Skin of body (tissue), 3 donors: ENCODE measurements at places on chromosomes 11 and 22. TPM values are rescaled to one million over a fixed set of nuclear protein-coding genes. Genes with fewer than 3 reads are reported as not detected.

DNA sequence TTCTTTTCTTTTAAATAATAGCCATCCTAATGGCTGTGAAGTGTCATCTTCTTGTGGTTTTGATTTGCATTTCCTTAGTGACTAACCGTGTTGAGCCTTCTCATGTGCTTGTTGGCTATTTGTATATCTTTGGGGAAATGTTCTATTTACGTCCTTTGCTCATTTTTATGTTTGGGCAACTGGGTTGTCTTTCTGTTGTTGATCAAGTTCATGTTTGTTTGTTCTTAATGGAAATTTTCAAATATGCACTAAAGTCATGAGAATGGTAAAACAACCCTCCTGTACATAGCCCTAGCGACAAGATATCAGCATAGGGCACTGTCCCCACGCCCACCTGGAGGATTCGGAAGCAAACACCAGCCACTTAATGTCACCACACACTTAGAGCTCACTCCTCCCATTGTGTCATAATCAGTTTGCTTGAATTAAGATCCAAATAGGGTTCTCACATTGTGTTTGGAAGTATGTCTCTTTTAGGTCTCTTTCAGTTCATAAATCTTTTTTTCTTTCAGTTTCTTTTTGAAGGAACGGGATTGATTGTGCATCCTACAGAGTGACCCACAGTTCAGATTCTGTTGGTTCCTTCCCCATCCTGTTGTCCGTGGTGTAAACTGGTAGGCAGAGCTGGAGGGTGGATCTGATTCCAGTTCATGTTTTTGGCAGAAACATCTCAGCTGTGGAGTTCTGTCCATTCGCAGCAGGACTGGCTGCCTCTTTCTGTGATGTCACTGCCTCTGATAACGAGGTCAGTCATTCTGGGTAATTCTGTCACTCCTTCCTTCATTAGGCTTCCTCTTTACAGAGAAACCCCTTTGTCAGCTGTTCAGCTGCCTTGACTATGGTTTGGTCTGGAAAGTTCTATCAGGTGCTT lies 26.4 kb upstream of the ADORA2A start:
- DNase-seq = no peak

GRCh38 chr22:43754176-43754575 lies 57.9 kb downstream of the EFCAB6 start:
- DNase-seq = no peak

GRCh38 chr11:95005642-95006041 lies 19.4 kb upstream of the KDM4E start:
- no peak for DNase-seq

- DNase-seq = no peak
Observed at GRCh38 chr11:129856036-129856435, 39.3 kb downstream of the NFRKB start.

DNA sequence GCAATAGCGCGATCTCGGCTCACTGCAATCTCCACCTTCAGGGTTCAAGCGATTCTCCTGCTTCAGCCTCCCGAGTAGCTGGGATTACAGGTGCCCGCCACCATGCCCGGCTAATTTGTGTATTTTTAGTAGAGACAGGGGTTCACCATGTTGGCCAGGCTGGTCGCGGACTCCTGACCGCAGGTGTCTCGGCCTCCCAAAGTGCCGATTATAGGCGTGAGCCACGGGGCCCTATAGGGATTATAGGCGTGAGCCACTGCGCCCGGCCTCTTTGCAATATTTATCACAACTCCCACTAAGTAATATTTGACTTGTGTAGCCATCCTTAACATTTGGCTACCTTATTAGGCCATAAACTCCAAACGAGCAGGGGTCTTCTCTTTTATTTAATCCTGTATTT lies 879 bp upstream of the CUL5 start:
- no peak for DNase-seq

- DNase-seq = no peak
Observed at GRCh38 chr22:46349681-46350080, 14.2 kb downstream of the TRMU start.

DNA sequence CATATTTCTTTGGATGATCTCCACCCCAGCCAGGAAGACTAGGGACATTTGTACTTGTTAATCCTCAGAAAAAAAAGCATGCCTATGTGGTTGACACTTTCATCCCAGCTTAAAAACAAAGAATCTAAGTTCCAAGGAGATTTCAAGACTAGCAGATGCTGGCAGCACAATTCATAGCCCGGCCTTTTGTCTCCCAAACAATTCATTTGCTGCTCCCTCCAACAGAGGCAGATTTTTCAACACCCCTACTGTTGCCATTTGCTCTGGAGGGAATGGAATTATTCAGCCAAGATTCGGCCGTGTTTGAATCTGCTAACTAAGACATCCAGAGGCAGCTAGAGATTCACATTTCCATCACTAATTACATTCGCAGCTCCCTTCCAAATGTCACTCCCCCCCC lies 15.3 kb downstream of the P2RX3 start:
- no peak for DNase-seq

DNA sequence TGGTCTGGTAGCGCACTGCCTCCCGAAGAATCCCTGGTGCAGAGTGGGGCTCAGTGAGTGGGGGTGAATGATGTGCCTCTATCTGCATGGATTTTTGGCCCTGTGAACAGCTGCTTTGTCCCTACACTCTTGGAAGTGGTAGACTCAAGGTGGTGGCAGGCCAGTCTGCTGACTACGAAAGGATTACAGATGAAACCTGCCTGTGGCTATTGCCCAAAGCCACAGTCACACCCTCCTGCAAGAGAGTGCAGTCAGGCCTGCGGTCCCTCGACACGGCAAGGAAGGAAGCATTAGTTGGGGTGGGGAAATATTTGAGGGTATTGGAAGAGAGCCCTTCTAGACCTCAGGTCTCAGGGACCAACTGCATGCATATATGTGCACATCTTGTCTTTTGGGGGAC lies 63.7 kb downstream of the DSCAML1 start:
- no peak for DNase-seq

GRCh38 chr11:78652843-78653239 lies 78.2 kb upstream of the NARS2 start:
- DNase-seq = no peak

DNA sequence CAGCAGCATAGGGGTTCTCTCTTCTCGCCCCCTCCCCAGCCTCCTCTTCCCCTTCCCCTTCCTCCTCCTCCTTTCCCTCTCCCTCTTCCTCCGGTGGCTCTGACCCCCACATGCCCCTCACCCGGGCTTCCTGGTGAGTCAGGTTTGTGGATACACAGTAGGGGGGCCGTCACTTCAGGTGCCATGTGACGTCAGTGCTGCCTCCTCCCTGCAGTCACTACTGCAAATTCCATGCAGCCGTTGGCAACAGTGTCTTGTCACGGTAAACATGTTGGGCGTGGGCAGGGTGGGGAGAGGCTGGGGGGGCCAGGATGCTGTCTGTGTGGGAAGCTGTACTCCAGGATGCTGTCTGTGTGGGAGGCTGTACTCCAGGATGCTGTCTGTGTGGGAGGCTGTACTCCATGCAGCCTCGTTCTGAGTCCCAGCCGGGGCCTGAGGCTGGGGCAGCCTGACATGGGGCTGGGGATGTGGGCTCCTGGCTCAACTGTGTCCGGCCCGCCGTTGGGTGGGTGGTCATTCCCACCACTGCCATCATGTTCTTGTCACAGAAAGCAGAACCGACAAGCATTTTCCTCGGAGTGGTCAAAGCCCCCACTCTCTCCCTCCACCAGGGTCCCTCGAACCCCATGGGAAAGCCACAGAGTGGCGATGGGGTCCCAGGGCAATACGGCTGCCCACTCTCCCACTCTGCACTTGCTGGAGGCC lies 2.4 kb upstream of the MUC2 start:
- DNase-seq = no peak

DNA sequence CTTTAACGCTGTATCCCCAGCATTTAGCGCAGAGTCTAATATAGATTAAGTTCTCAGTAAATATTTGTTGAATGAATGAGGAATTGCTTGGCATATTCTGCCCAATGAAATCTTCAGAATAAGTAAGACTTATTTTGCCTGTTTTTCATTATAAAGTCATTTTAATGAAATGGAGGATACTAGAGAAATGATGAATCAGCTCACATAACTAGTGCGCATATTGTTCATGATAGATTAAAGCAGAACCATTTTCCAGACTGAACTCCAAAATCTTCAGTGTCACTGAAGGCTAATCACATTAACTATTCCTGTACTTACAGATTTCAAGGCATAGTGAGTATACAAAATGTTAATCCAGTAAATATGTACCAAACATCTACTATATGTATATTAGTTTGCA lies 29.6 kb downstream of the ACER3 start:
- no peak for DNase-seq

DNA sequence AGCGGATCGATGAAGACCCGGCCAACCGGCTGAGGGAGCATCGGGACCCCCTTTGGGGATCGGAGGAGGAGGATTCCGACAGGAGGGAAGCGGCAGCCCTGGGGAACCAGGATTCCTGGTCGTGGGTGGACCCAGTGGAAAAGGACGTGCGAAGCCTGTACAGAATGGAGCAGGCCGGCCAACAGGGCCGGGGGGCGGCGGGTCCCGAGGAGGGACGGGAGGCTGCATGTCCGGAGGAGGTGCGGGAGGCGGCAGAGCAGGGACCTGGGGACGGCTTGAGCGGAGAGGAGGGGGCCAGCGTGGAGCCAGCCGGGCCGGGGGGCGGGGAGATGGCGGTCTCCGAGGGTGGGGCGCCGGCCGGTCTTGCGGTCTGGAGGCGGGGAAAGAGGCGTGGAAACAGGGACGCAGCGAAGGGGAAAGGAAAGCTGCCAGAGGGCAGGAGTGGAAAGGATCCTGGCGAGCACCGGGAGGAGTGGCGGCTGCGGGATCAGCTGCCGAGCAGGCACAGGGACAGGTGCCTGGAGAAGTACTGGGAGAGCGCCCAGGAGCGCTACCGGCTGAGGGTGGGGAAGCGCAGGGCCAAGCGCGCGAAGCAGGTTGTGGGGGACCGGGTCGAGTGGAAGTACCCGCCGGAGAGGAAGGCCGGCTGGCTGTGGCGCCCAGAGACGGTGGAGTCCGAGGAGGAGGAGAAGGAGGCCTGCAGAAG lies at the start of gene ANO5:
Gene ANO5 (plus strand): TSS at position 444 of the 706 bp plus-strand sequence. CDS start 408 bp downstream, outside the sequence.
- no peak for DNase-seq

DNA sequence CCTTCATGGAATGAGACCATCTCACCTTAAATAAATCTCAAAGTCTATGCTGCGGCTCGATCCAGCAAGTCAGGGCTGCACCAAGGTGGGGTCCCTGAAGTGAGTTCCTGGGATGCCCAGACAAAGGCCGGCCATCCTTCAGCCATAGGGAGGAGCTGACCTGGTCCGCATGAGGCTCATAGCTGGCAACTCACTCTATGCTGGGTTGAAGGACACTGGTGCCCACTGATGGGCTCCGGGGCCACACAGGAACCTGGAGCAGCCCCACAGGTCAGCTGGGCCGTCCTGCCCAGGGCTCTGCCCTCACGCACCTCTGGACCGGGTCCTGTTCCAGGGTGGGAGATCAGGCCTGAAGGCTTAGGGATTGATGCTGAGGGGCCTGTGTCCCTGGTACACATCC lies 1339.3 kb downstream of the TBC1D22A start:
- no peak for DNase-seq

GRCh38 chr22:25172153-25172552 lies 27.5 kb upstream of the CRYBB3 start:
- DNase-seq = no peak

DNA sequence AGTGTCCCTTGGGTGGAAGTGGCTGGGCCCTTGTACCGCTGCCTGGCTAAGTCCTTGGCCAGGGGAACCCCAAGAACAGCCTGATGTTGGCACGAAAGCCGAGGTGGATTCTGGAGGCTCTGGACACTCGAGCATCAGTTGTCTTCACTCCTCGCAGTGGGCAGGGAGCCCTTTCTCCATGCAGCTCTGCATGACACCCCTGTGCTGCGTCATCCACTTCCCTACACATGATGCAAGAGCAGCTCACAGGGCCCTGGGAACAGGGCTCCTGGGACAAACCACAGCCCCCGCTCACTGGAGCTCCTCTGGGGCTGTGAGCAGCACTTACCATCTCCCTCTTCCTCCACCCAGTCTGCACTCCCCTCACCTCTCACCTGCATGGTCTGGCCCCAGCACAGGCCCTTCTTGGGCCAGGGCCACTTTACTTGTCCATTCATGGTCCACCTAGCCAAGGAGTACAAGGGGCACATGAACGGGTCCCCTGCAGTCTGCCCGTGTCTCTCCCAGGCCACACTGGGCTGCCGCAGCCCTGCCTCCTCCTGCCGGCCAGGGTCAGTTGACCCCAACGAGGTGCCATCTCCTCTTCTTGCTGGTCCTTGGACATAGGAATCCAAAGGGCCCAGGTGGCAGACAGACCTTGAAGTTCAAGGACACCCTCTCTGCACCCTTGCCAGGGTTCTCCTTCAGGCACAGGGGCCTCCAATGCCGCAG lies 66.5 kb downstream of the IGF2 start:
- no peak for DNase-seq

- DNase-seq = peak; percentile 97
Observed at GRCh38 chr11:40328890-40329614, 1130.4 kb downstream of the LRRC4C start.

DNA sequence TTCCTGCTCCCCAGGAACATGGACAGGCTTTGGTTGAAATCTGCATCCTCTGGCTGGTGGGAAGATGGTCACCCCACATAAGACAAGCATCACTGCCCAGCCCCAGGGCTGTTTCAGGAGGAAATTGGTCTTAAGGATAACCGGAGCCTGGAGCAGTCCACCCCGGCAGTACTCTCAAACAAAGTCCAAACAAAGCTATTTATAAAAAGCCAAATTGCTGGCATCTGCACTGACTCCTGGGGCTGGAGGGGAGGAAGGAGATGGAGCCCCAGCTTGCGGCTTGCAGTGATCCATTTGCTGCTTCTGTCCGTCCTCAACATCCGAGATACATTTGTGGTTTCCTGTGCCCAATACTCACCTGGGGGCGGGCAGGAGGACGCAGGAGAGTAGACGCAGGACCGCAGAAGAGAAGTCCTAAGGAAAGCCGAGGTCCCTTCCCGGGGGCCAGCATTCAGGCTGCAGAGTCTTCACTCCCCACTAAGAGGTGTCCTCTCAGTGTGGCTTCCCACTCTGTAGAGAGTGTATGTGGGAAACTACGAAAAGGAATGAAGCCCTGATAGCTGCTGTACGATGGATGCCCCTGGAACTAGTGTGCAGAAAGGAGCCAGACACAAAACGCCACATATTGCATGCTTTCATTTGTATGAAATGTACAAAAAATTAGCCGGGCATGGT lies 107.3 kb upstream of the FGF3 start:
- DNase-seq = no peak

DNA sequence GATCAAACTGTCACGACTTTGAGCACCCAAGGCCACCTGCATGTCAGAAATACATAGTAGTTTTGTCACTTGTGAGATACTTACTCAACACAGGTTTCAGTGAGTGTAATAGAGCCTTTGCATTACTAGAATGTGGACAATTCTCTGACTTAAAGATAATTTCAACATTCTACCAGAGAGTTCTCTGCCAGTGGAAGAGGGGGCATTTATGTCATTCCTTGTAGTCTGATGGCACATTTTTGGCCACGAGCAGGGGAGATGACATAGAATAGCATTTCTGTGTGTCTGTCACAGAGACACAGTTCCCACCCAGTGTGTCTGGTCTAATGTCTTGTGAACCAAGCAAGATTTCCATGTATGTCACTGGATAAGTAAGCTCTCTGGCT lies 112.5 kb downstream of the DBX1 start:
- DNase-seq = no peak

Gene GLYATL1B
- not detected for total RNA-seq

Gene FGF4
- total RNA-seq = not detected

Gene GDPD4
- 0.39 TPM for total RNA-seq

Gene TREH
- total RNA-seq = not detected

Gene STIM1
- total RNA-seq = 30.8 TPM

Gene DDX25
- 0.20 TPM for total RNA-seq

Gene SLC17A6
- total RNA-seq = 0.10 TPM

Gene OR51B5
- total RNA-seq = 0.30 TPM

Gene MFNG
- 2.4 TPM for total RNA-seq

Gene C22orf42
- total RNA-seq = not detected
